Activated naive CD8-positive, alpha-beta T cell treated with anti-CD3 and anti-CD28 coated beads, Interleukin-2, amount 10 ng/mL, durations not matched to agents 7 days and 5 days (primary cell): ENCODE measurements at places on chromosomes 6 and 20.

- no peak for DNase-seq
These were observed 11.5 kb upstream of the ZBTB22 start for GRCh38 chr6:33329058-33329457.

- DNase-seq, result no peak
These were observed 9.1 kb downstream of the BCAS1 start for GRCh38 chr20:54061101-54061881.

DNA sequence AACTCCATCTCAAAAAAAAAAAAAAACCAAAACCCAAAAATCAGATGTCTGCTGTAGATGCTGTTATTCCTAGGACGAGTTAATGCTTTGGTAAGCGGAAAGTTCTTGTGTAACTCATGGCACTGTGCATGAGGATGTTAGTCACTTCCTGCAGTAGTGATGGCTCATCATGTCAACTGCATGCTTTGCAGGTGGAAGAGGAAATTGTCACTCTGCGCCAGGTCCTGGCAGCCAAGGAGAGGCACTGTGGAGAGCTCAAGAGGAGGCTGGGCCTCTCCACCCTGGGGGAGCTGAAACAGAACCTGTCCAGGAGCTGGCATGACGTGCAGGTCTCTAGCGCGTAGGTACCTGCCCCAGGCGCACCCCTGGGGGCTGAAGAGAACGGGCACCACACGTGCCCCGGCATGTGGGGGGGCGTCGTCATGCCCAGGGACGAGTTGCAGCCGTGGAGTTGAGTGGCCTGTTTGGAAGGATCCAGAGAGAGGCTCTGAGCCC is 8.5 kb downstream of the TPD52L2 start:
- no peak for DNase-seq

DNA sequence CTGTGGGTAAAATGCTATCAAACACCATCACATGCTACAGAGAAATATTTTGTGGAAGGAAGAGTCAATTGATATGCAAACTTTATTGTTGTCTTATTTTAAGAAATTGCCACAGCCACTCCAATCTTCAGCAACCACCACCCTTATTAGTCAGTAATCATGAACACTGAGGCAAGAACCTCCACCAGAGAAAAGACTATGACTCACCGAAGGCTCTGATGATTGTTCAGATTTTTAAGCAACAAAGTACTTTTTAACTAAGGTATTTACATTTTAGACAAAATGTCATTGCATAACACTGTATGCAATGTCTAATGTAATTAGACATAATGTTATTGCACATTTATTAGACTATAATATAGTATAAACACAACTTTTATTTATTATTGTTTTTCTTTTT is 26.2 kb upstream of the MMP24 start:
- DNase-seq, result no peak

- no peak for DNase-seq
These were observed 71.2 kb upstream of the ZMYND8 start for GRCh38 chr20:47427746-47428145.

DNA sequence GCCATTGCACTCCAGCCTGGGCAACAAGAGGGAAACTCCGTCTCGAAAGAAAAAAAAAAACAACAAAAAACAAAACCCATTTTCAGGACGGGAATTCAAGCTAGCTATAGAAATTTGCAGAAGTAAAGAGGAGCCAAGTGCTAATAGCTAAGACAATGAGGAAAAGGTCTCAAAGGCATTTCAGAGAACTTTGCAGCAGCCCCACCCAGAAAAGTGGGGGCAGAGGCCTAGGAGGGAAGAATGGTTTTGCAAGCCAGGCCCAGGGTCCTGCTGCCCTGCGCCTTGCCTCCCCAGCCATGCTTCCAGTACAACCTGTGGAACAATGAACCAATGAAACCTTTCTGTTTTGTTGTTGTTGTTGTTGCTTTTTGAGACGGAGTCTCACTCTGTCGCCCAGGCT is 38.3 kb upstream of the SAMHD1 start:
- no peak for DNase-seq

DNA sequence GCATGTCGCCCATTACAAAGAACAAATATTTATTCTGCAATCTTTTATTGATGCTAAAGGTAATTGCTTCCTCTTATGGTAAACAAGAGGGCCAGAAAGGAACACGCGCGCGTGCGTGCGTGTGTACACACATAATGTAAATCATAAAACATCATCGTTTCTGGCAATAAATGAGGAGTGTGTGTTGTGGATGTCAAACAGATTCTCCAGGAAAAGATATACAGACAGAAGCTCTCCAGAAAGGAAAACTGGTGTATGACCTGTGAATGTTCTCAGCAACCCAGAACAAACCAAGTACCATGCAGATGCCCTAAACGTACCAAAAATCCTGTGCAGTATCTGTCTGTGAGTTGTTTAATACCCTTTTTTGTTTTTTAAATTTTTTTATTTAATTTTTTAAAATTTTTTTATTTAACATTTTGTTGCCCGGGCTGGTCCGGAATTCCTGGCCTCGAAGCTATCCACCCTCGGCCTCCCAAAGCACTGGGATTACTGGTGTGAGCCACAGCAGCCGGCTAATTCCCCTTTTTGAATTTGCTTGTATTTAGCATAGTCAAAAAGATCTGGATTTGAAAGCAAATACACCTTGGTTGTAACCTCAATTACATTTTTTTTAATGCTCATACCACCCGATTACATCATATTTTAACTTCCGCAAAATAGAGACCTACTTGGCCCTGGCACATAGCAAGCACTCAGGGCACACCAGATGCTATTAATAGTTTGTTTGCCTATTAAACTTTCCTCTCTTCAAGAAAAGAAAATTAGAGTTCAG is 909 bp upstream of the NUDT3 start:
- DNase-seq, result no peak

DNA sequence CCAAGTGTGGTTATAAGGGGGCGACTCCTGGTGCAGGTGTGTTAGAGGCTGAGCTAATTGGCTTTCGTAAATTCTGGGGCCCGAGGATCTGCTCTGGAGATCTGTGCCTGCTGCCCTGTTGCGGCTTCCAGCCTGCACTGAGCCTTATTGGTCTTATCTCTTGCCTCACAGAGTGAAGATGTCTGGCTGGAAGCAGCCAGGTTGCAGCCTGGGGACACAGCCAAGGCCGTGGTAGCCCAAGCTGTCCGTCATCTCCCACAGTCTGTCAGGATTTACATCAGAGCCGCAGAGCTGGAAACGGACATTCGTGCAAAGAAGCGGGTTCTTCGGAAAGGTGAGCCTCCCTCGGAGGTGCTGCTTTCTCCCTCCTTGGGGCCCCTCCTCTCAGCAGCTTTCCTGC is 20.0 kb downstream of the PRPF6 start:
- no peak for DNase-seq

- DNase-seq, result no peak
These were observed 109.6 kb upstream of the CARMIL1 start for GRCh38 chr6:25169553-25169952.

DNA sequence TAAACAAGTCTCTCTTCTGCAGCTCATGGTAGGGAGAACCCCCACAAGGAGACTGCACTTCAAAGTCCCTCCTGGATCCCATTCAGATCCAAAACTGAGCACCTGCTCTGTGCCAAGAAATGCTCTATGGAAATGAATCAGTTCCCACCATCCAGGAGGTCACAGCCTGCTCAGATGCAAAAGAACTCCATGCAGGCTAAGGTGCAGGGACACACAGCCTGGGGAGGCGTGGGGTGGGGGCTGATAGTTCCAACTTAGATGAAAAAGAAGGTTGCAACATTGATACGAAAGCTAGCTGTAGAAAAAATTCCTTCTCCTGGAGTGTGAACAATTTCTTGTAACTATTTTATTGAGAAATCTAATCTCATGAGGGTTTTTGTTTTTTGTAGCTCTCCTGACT is 111.0 kb upstream of the TMEM170B start:
- DNase-seq, result no peak

DNA sequence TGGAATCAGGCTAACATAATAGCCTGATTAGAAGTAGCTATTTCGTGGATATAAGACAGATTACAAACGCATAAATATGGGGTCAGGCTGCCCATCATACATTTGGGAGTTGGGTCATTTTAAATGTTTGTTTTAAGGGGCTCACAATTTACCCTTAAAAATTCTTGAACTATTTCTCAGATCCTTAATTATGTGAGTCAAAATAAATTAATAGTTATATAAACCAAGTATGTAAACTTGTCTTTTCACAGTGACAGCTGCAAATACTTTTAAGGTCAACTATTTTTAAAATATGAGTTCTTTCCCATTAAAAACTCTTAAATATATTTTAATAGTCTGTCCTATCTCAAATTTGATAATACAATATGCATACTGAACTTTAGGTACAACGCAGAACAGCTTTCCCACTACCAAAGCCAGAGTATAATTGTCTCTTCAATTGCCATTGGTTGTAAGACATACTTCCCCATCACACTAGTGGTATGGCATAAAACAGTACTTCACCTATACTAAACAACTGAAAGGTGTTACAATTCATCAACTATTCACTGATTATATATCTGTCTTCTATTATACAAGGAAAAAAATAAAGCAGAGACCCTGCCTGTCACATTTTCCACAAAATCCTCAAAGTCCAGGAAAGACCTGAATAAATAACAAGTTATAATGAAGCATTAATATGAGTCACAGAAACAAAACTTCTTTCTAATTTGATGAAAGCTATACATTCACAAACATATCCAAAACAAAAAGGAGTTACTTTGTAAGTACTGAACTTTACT is 80.8 kb upstream of the COL21A1 start:
- DNase-seq, result no peak

DNA sequence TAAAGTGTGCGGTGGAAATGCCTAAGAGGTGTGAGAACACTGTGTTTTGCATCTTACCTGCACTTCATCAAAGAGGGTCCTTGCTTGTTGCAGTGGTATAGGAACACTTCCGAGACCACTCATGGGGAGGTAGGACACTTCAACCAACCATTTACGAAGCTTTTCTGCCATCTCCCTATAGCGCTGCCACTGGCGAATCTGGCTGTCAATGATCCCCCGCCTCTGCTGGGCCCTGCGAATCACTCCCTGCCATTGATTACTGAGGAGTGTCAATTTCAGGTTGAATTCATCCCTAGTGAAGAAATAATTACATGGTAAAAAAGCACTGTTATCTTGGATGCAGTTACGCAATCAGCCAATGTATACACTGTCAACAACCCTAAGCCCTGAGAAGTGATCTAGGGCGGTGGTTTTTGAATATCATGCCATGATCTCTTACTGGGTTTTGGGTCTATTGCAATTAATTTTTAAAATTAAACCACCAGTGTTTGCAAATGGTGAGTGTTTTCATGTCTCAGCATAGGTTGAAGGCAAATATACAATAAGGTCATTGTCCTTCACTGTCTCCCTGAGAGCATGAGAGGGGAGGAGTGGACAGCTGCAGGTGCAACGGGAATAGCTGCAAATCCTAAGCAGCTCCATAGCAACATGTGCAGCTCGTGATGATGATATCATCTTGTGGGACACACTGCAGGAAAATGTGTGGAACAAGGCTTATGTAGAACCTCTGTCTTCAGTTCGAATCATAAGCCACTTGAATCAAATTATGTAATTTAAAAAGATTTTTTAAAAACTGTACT is 400.6 kb downstream of the ESR1 start:
- no peak for DNase-seq

DNA sequence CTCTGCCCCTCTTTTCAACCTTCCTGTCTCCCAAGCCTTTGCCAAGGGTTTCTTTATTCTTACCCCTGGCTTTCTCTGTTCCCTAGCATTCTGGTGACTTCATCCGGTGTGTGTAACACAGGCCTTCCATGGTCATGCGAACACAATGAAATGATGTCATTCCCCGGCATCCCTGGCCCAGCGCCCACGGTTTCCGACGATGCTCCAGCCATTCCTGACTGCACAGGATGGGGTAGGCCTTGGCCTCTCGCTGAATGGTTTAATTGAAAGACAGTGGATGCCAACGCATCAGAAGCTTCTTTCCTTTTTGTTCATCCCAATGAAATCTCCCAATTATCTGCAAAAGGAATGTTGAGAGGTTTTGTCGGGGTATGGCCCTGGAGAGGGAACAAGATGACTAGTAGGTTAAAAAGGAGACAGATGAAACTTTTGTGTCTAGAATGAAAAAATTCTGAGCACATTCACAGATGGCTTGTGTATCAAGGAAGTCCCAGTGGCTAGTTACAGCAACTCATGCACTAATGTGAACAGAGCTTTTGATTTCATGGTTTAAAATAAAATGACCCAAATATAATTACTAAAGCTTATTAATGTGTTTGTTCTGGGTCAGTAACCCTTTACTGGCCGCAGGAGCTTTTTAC is 655.0 kb downstream of the QKI start:
- no peak for DNase-seq

DNA sequence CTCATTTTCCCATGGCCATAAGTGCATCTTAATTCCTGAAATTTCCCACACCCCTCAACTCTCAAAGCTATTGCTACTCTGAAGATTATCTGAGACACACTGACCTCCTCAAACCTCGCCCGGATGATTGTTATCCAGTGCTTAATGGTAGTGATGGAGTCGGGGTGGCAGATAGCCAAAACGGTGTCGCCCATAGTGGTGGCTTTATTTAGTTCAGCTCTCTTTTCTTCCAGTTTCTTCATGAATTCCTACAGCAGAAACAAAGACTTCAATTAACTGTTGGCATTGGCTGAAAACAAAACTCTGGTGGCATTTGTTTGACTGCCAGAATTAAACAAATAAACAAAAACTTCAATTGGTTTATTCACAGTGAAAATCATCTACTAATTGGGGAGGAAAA is 165.4 kb downstream of the DST start:
- DNase-seq, result no peak

DNA sequence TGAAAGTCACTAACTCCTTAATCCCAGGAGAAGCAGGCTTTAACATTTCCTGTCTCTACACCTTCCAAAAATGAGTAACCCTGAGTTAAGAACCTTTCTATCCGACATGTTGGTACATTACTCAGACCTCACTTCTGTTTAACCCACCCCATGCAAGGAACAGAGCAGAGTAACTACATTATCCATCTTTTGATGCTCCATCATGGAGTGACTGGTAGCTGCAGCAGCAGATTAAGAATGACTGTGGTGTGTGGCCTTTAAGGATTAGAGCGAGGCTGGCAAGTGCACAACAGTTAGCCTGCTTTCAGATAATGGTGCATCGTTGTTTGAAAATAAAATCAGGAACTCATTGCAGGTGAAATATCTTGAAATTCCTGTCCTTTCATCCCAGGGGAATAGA is 2.0 kb downstream of the TRAF3IP2 start:
- no peak for DNase-seq

- DNase-seq, result no peak
These were observed 246.6 kb downstream of the GRIK2 start for GRCh38 chr6:101640131-101640530.

- DNase-seq, result no peak
These were observed 15.6 kb upstream of the CCN6 start for GRCh38 chr6:112038268-112038667.

DNA sequence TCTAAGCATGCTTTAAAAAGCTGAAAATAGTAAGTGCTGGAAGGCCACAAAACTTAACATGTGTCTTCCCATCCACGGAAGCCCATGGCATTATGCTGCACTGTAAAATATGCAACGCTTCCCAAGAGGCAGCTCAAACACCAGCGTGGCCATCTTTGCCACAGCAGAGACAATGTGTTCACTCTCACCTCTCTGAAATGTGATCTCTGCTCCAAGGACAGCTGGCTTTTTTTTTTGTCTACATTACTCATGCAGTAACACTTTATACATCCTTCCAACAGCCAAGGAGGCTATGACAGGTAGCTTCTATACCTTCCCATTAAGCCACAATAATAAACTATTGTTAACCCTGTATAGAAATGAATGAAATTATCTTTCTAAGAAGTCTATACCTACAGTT is 49.2 kb downstream of the BLOC1S5 start:
- no peak for DNase-seq
